Fibroblast of the aortic adventitia (primary cell): ENCODE measurements at places on chromosomes 2 and 18. TPM values are rescaled to one million over a fixed set of nuclear protein-coding genes. Genes with fewer than 3 reads are reported as not detected.

The RELCH gene
- total RNA-seq, result 44.0 and 52.0 TPM in 2 replicates

The TTR gene
- not detected in 2 replicates for total RNA-seq

The CCDC150 gene
- 4.0 and 19.7 TPM in 2 replicates for total RNA-seq

The CAPN14 gene
- total RNA-seq, result 0.09 and 0.16 TPM in 2 replicates

The BOLL gene
- not detected in 2 replicates for total RNA-seq

The AOX1 gene
- total RNA-seq, result 23.6 and 84.0 TPM in 2 replicates

The IMPACT gene
- total RNA-seq, result 48.3 and 52.2 TPM in 2 replicates

The RBM44 gene
- 0.27 and 0.65 TPM in 2 replicates for total RNA-seq

The KLHL29 gene
- 2.9 and 4.7 TPM in 2 replicates for total RNA-seq

The RNF25 gene
- 6.5 and 26.2 TPM in 2 replicates for total RNA-seq

The CYB5A gene
- 38.8 and 89.2 TPM in 2 replicates for total RNA-seq

The RPE gene
- total RNA-seq, result 69.6 and 97.3 TPM in 2 replicates

The GPR55 gene
- total RNA-seq, result under 0.01 TPM in 1 of 2 replicates, not detected in the other

The XPO1 gene
- 201 and 220 TPM in 2 replicates for total RNA-seq

The FBXO15 gene
- 0.27 and 0.49 TPM in 2 replicates for total RNA-seq

The CGREF1 gene
- total RNA-seq, result 4.7 and 9.3 TPM in 2 replicates

The UCN gene
- total RNA-seq, result 0.27 and 1.1 TPM in 2 replicates

The CD8B gene
- not detected in 2 replicates for total RNA-seq

The IL1A gene
- total RNA-seq, result 0.90 TPM in 1 of 2 replicates, not detected in the other

The WDR33 gene
- 17.8 and 34.4 TPM in 2 replicates for total RNA-seq

The MOCOS gene
- 3.5 and 13.1 TPM in 2 replicates for total RNA-seq

The PASK gene
- 3.8 and 21.9 TPM in 2 replicates for total RNA-seq

The MC4R gene
- not detected in 2 replicates for total RNA-seq

The AFF3 gene
- 4.2 TPM in 1 of 2 replicates, not detected in the other for total RNA-seq

The PHOSPHO2 gene
- total RNA-seq, result 5.2 and 12.0 TPM in 2 replicates

The IL36A gene
- total RNA-seq, result 2.0 TPM in 1 of 2 replicates, not detected in the other

The DQX1 gene
- 0.27 TPM in 1 of 2 replicates, not detected in the other for total RNA-seq

The SCYGR6 gene
- total RNA-seq, result not detected in 2 replicates

The IL1R1 gene
- total RNA-seq, result 150 and 152 TPM in 2 replicates

The FAM237A gene
- not detected in 2 replicates for total RNA-seq

The NCKAP1 gene
- 76.4 and 167 TPM in 2 replicates for total RNA-seq

The CXCR1 gene
- not detected in 2 replicates for total RNA-seq

The DSG1 gene
- not detected in 2 replicates for total RNA-seq

The ARHGEF33 gene
- total RNA-seq, result 0.25 and 0.54 TPM in 2 replicates

The UGT1A10 gene
- total RNA-seq, result 0.41 TPM in 1 of 2 replicates, not detected in the other

The NEU2 gene
- total RNA-seq, result not detected in 2 replicates
